ENCODE measurements at places on chromosomes 2 and 18.

DNA sequence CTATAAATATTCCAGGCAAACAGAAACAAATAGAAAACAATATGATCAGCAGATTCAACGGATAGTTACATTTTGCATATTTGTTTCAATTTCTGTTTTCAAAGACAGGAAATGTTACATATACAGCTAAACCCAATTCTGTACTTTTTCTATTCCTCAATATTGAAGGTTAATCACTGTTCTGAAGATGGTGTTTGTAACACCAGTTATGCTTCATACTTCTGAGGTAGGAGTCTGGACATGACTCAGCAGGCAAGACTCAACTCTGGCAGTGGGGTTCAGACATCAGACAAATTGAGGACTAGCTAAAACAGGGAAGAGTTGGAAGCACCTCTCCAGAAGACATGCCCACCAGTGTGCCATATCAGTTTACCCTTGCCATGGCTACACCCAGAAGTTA is 16.6 kb downstream of the SERPINB13 start:
- no peak for DNase-seq

GRCh38 chr2:158624961-158625360 is 168.2 kb downstream of the PKP4 start:
- no peak for DNase-seq

DNA sequence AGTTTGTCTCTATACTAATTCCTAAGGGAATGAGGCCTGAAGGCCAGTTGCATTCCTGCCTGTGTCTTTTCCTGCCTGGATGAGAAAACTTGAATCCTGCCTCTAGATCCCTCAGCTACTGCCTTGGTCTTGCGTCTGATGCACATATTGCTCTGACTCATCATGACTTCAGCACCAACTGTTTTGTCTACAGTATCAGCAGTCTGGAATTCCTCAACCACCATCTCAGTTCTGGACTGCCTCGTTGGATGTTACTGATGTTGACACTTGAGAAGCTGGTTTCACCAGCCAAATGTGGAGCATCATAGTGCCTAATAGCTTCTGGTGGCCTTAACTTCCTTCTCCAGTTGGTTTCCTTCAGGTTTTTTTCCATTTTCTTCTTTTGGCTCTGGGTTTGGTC is 211.0 kb downstream of the CTNNA2 start:
- no peak for DNase-seq

- DNase-seq = no peak
Measured at GRCh38 chr18:41966943-41967342, 11.9 kb downstream of the PIK3C3 start.

Measured in stimulated activated CD4-positive, alpha-beta T cell treated with anti-CD3 and anti-CD28 coated beads, Interleukin-2, amount 100 ng/mL, for 48 hours (primary cell).